Astrocyte (in vitro differentiated cells and primary cell): ENCODE measurements at places on chromosomes 1 and 21. TPM values are rescaled to one million over a fixed set of nuclear protein-coding genes. Genes with fewer than 3 reads are reported as not detected.

DNA sequence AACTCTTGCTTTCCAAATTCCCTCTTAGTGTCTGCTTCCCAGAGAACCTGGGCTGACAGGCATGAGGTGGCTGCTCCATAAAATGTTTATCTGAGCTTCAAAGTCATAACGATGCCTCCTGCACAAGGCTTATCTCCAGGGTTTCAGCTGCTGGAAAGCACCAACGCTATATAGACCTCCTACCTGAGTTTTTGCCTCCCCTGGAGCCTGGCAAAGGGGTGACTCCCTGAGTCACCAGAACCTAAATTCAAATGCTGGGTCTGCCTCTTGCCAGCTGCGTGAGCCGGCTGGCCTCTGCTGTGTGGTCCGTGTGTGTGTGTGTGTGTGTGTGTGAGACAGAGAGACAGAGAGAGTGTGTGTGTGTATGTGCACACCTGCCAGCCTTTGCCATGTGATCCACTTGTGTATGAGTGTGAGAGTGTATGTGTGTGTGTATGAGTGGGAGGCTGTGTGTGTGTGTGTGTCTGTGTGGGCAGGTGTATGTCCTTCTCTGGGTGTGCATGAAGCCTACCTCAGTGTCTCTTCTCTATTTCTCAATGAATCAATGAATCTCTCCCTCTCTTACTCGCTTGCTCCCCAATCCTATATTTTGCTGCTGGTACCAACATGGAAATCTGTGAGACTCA lies 714.9 kb downstream of the MATN1 start:
- no peak for DNase-seq
- no peaks in the 10 kb centered on the region for H3K4me1 ChIP-seq
- H3K36me3 ChIP-seq: no peaks in the 10 kb centered on the region
- peaks cover 5% of the 10 kb centered on the region for H3K27me3 ChIP-seq
- no peak overlapping the region for H3K4me3 ChIP-seq

DNA sequence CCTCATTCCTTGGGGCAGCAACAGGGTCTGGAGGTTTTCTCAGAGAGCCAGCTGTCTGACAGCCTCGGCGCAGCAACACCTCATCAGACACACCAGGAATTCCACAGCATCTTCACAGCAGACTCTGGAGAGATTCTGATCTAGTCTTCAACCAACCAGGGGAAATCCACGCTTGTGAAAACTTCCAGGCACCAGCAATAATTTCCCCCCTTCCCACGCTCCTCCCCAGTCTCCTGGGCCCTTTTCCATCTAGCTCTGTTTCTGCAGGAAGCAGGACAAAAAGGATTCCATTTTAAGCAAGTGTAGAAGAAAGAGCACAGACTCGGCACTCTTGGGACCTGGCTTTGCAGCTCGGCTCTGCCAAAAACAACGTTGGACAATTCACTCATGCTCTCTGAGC lies 44.3 kb upstream of the CAPZB start:
- no peaks in the 10 kb centered on the region for H3K4me1 ChIP-seq
- no peaks in the 10 kb centered on the region for H3K27me3 ChIP-seq
- DNase-seq: no peak

GRCh38 chr1:207393610-207394009 lies 60.5 kb upstream of the CR2 start:
- H3K27me3 ChIP-seq: no peaks in the 10 kb centered on the region
- H3K4me1 ChIP-seq: peaks cover 7% of the 10 kb centered on the region
- no peaks in the 10 kb centered on the region for H3K36me3 ChIP-seq
- DNase-seq: peak; percentile 90
- peak overlapping the region; percentile 59 for H3K27ac ChIP-seq

DNA sequence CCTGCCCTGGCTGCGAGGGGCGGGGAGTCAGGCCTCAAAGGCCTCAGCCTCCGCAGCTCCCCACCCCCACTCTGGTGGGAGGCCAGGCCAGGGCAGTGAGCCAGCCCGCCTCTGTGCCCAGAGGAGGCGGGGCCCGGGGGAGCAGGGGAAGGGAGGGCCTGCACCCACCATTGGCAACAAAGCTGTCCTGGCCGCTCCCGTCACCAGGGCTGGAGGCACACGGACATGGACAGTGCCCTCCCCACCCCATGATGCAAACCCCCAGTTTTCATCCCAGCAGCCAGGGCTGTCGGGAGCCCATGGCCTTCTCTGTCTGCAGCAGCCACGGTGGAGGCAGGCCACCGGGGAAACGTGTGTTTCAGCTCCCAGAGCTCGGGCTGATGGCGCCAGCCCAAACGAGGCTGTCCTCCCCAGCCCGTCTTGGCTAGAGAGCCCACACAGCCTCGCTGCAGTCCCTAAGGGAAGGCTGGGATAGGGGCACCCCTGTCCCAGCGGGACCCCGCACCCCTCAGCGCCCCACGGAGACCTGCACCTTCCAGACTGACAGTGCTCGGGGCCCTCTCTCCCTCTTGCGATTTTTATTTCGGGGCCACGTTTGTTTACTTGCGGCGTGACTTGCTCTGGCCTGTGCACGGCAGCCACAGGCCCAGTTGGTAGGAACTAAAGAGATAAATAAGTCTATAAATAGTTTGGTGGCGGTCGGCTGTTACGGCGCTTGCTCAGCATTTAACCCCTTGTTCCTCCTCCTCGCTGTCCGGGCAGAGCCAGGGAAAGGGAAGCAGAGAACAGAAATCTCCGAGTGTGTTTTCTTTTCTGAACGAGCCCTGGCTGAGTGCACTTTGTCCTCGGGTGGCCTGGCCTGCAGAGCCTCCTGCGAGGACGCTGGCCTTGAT lies 101.8 kb downstream of the PRDM16 start:
- peak overlapping the region; percentile 8 for H3K4me3 ChIP-seq
- H3K4me1 ChIP-seq: peaks cover 32% of the 10 kb centered on the region
- H3K27ac ChIP-seq: no peak overlapping the region
- no peaks in the 10 kb centered on the region for H3K36me3 ChIP-seq
- peak; percentile 39 for DNase-seq
- H3K27me3 ChIP-seq: no peaks in the 10 kb centered on the region

GRCh38 chr1:220430059-220430458 lies 97.9 kb upstream of the MARK1 start:
- peak; percentile 23 for DNase-seq
- no peak overlapping the region for H3K27ac ChIP-seq
- no peak overlapping the region for H3K4me3 ChIP-seq
- H3K27me3 ChIP-seq: no peaks in the 10 kb centered on the region
- H3K36me3 ChIP-seq: no peaks in the 10 kb centered on the region
- no peaks in the 10 kb centered on the region for H3K4me1 ChIP-seq

DNA sequence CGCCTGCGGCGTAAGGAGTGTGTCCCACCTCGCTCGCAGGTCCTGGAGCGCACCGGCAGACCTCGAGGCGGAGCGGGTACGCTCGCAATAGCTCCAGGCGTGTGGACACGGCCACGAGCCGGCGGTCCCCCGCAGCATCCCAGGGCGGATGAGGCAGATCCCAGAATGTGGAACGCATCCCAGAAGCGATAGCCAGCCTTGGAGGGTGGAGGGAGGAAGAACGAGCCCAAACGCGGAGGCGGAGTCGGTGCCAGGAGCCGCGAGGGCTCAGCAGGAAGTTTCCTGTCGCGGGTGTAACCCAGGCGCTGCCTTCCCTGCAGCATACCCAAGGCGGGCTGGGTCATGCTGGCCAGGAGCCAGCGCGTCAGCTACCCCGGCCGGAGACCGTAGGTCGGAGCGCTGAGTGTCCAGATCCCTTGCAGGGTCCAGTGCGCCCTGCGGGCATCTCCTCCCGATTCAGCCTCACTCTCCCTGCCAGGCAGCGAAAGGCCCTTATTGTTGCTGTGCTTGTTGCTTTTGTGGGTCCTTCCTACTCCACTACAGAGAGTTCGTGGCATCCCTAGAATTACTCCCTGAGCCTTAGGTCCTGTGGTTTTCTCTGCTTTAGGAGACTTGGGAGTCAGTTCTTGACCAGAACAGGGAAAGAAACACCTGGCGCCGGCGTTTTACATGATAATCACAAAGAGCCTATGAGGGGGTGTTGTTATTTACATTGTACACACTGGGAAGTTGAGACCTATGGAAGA lies 27.7 kb downstream of the STYXL2 start:
- H3K4me3 ChIP-seq: peak overlapping the region; percentile 52
- no peak overlapping the region for H3K27ac ChIP-seq
- DNase-seq: peak; percentile 28
- H3K4me1 ChIP-seq: peaks cover 6% of the 10 kb centered on the region
- H3K36me3 ChIP-seq: no peaks in the 10 kb centered on the region
- peaks cover 2% of the 10 kb centered on the region for H3K27me3 ChIP-seq

DNA sequence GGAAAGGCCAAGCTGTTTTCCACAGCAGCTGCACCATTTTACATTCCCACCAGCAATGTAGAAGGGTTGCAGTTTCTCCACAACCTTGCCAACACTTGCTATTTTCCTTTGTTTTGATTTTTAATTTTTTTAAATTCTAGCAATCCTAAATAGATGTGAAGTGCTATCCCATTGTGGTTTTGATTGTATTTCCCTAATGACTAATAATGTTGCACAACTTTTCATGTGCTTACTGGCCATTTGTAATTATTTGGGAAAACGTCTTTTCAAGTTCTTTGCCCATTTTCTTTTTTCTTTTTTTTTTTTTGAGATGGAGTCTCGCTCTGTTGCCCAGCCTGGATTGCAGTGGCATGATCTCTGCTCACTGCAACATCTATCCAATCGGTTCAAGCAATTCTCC lies 53.9 kb downstream of the VCAM1 start:
- no peaks in the 10 kb centered on the region for H3K4me1 ChIP-seq
- H3K27me3 ChIP-seq: no peaks in the 10 kb centered on the region
- no peak for DNase-seq
- no peak overlapping the region for H3K27ac ChIP-seq
- H3K4me3 ChIP-seq: no peak overlapping the region

GRCh38 chr1:24932725-24933294 lies 2.7 kb upstream of the RUNX3 start:
- H3K4me1 ChIP-seq: peaks cover 2% of the 10 kb centered on the region
- no peak overlapping the region for H3K27ac ChIP-seq
- no peak overlapping the region for H3K4me3 ChIP-seq
- peaks cover 71% of the 10 kb centered on the region for H3K27me3 ChIP-seq
- no peaks in the 10 kb centered on the region for H3K36me3 ChIP-seq
- no peak for DNase-seq

DNA sequence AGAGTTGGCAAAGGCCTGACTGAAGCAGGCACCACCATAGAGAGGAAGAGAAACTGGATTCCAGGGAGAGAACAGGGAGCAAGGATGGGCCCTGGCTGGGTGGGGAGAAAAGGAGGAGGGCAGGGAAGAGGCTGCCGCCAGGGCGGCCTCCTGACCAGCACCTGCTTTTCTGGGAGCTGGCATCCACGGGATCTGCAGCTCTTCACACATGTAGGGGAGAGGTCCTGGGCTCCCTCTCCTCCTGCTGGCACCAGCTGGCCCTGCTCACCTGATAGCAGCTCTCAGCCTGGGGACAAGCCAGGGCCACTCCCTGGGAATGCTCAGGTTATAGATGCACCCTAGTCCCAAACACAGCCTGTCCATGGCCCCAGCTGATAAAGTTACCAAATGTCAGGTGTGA lies 39.9 kb downstream of the TEX35 start:
- H3K4me1 ChIP-seq: no peaks in the 10 kb centered on the region
- H3K27ac ChIP-seq: no peak overlapping the region
- no peak overlapping the region for H3K4me3 ChIP-seq
- no peaks in the 10 kb centered on the region for H3K27me3 ChIP-seq
- DNase-seq: no peak

- no peaks in the 10 kb centered on the region for H3K27me3 ChIP-seq
- no peaks in the 10 kb centered on the region for H3K36me3 ChIP-seq
Observed at GRCh38 chr1:7543718-7544090, 227.4 kb upstream of the VAMP3 start.

- H3K27me3 ChIP-seq: peaks cover 20% of the 10 kb centered on the region
- H3K27ac ChIP-seq: no peak overlapping the region
- no peaks in the 10 kb centered on the region for H3K36me3 ChIP-seq
Observed at GRCh38 chr1:10943991-10944730, 68.3 kb upstream of the TARDBP start.

DNA sequence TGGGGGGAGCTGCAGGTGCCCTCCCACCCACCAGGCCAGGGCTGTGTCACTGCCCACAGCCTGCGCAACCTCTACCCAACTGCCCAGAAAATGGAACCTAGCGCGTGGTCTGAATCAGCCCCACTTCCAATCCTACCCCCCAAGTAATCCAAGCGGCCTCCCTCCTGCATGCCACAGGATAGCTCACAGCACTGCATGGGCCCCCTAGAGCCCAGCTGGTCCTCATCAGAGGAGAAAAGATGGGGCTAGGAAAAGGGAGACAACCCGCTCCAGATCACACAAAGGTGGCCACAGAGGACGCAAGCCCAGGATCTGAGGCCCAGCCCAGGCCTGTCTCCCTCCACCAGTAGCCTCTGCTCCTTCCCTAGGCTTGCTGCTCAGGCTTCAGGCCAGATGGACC lies 6.2 kb downstream of the ADGRB2 start:
- no peaks in the 10 kb centered on the region for H3K27me3 ChIP-seq

DNA sequence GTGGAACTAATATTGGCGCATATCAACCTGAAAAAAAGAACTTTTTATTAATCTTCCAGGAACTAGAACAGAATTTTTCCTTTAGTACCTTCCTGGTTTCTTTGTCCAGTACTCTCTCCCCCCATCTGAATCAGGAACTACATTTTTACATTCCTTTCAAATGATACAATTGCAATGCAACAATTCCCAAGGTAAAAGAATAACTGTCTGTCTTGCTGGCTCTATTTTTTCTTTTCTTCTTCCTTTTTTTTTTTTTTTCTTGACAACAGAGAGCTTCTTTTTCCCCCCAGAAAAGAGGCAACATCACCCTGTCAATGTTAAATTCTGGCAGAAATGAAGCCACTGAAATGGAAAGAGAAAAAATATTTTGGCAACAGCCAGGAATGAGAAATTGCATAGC lies 4.5 kb upstream of the CD101 start:
- H3K4me1 ChIP-seq: peaks cover 13% of the 10 kb centered on the region
- H3K27ac ChIP-seq: peak overlapping the region; percentile 49
- peak; percentile 68 for DNase-seq
- no peak overlapping the region for H3K4me3 ChIP-seq
- H3K27me3 ChIP-seq: no peaks in the 10 kb centered on the region

DNA sequence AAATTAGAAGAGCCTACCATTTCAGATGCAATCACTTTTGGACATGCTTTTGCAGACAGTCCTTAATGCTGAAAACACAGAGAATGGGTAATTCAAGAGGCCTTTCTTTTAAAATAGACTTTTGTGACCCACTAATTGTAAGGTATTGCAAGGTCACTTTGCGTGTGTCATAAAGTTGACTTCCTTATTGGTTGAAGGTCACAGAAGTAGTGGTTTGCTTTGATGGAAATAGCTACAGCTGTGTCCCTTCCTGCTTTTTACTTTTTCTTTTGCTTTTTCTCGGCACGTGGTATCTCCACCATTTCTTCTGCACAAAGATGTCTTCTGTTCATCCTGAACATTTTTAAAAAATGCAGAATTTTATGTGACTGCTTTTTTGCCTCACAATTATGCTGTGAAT lies 146.8 kb downstream of the DYRK1A start:
- DNase-seq: no peak
- peaks cover 37% of the 10 kb centered on the region for H3K36me3 ChIP-seq
- no peak overlapping the region for H3K4me3 ChIP-seq
- no peak overlapping the region for H3K27ac ChIP-seq
- H3K27me3 ChIP-seq: no peaks in the 10 kb centered on the region

Gene SPRR4
- total RNA-seq: not detected in 2 replicates

Gene INSRR
- total RNA-seq: 0.05 TPM in 1 of 2 replicates, not detected in the other

Gene SPRR2G
- not detected in 2 replicates for total RNA-seq

Gene UBE2U
- not detected in 2 replicates for total RNA-seq

Gene TMEM81
- total RNA-seq: 4.8 and 4.9 TPM in 2 replicates

Gene S100B
- total RNA-seq: 1.0 and 2.0 TPM in 2 replicates
